GM18507 (cell line): ENCODE measurements at places on chromosomes 5 and 9.

DNA sequence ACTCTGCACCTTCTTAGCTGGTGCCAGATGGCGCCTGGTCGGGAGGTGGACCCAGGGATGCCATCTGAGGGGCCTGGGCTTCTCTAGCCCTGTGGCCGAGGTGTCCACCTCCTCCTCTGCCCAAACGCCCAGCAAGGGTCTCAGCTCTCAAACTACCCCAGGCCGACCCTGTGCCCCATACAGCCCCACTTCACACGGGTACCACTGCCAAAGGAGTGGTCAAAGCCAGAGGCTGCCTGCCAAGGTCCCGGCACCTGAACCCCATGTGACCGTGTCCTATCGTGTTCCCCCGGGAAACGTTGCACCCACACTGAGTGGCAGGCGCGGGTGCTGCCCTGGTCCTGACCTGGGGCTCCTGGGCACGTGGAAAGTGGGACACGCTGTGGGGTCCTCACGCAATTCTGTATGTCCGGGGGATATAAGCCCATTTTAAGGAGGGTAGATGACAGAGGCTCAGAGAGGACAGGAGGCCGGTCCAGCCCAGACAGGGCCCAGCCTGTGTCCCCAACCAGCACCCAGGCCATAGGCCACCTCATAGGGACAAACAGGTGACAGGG, 1.9 kb downstream of the ENTPD8 start:
- no peak for DNase-seq

DNA sequence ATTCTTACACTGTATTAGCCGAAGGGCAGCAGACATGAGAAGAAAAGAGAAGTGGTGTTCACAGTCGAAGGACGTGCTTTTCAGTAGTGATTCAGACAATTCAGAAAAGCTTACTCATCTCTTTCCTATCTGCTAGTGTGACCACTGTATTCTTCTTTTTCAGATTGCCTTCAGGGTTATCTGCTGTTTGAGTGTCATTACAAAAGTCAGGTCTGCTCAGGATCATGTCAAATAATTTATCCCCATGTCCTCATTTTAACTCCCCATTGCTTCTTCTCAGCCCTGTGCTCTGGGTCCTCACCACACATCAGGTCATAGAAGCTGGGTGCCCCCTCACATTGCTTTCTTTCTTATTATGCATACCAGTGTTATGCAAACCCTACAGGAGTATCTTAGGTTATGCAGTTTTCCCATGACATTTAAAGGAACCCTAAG, 394.0 kb downstream of the CETN3 start:
- peak; percentile 8 for DNase-seq

- DNase-seq: no peak
Observed at GRCh38 chr9:78210841-78211301, 25.0 kb upstream of the CEP78 start.

GRCh38 chr9:38141746-38142591, 72.9 kb upstream of the SHB start:
- DNase-seq: peak; percentile 11

- no peak for DNase-seq
Observed at GRCh38 chr5:2278825-2279456, 396.2 kb upstream of the IRX4 start.

GRCh38 chr5:95669985-95670384, 12.8 kb downstream of the SPATA9 start:
- no peak for DNase-seq
